ENCODE measurements at places on chromosomes 7 and 10.

GRCh38 chr7:99742737-99743394 lies 7.9 kb upstream of the CYP3A7 start:
- no peak for DNase-seq

DNA sequence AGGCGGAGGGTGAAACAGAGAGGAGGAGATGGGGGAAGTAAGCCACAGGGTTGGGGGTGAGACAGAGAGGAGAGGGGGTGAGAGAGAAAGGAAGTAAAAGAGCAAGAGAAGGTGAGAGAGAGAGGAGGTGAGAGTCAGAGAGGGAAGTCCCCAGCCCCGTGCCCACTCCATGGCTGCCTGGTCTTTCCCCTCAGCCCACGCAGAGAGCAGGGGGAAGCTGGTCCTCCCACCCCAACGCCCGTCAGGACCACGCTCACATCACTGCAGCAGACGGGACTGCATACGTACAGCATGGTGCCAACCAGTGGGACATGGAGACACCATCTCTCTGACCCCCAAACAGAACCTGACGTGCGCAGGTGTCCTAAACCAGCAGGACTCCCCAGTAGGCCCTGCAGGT lies 12.1 kb upstream of the PDGFA start:
- DNase-seq, result no peak

GRCh38 chr7:69801729-69802682 lies 203.7 kb downstream of the AUTS2 start:
- no peak for DNase-seq

DNA sequence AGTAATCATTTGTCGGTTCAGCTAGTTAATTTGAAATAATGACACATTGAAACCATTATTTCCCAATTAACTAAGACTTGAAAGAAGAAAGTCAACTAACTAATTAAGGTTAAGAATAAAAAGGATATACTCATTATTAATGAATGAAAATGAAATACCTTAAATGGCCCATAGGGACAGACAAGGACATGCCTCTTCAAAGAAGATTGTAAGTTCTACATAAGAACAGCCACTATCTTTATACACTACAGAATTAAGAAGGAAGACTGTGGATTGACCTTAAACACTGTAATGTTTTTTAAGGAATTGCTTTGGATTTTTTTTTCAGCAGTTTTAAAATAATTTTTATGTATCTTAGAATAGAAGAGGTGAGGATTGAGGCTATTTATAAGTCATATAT lies 60.7 kb downstream of the CSTF2T start:
- no peak for DNase-seq

- DNase-seq, result no peak
Measured at GRCh38 chr10:27341001-27341400, 100.4 kb upstream of the ACBD5 start.

GRCh38 chr7:128197589-128197988 lies 43.5 kb upstream of the LEP start:
- no peak for DNase-seq

- DNase-seq, result peak; percentile 83
Measured at GRCh38 chr7:151083071-151083823, at the start of gene TMUB1. Gene TMUB1, minus strand, starts transcription at chr7:151083493. Its CDS starts 930 bp downstream, at chr7:151082563.

GRCh38 chr7:157575777-157576176 lies 239.0 kb downstream of the DNAJB6 start:
- no peak for DNase-seq

DNA sequence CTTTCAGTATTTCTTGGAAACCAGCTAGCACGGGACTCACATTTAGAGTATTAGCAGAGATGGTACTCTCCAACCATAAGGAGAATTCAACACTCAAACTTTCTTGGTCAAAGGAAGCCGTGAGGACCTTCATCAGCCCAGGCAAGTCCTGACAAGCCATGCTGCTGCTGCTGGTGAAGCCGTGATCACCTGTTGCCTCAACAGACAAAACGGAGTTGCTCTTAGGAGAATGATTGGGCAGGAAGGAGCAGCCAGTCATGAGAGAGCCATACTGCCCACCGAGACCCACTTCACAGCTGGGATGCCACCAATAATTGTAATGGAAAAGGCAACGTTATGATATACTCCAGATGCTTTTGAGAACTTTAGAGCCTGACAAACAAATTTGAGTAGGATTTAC lies 60.8 kb upstream of the PLPP4 start:
- DNase-seq, result no peak

- no peak for DNase-seq
Measured at GRCh38 chr7:2640846-2641316, 9.1 kb downstream of the TTYH3 start.

GRCh38 chr10:14219411-14219810 lies 111.3 kb downstream of the FRMD4A start:
- DNase-seq, result no peak

DNA sequence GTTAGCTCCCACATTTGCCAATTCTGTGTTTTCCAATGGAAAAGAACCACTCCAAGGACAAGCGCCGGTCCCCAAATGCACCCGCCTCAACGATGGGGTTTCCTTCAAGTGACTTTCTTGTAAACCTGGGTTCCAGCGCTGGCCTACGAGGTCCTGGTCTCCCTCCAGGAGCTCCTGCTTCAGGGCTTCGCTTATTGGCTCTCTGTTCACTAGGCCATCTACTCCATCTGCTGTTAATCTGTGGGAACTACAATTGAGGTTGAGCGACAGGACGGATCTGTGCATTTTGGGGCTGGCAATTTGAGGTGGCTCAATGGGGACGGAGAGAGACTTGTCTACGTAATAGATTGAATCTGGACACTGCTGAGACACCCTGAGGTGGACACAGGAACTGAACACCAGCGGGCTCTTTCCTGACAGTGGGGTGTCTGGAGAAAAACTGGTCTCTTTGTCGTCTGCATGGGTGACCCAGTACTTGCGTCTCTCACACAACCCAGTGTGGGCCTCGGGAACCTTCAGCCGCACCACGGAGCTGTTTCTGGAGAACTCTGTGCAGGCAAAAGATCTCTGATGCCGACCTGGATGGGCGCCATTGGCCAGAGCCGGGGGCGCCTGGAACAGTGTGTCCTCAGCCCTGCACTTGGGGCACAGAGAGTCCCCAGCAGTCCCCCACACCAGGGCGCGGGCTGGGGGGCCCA lies 115.9 kb upstream of the ADAM12 start:
- DNase-seq, result peak; percentile 78

DNA sequence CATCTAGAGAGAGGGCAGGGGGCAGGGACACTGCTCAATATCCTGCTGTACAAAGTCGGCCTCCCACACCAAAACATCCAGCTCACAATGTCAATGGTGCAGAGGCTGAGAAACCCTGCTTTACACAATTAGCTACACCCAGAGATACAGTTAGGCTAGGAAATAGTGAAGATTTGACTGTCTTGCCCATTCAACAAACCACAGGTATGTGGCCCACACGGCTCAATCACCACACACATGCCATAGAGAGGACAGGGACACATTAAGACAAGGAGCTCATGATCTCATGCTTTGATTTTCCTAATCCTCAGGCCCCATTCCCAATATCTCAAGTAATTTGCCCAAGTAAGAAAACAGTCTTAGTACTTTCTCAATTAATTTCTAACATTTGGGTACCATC lies 110.4 kb downstream of the OSBPL3 start:
- no peak for DNase-seq

- no peak for DNase-seq
Measured at GRCh38 chr7:4028221-4028620, 653.9 kb upstream of the FOXK1 start.

GRCh38 chr7:150481922-150482321 lies 31.5 kb downstream of the GIMAP8 start:
- DNase-seq, result no peak

DNA sequence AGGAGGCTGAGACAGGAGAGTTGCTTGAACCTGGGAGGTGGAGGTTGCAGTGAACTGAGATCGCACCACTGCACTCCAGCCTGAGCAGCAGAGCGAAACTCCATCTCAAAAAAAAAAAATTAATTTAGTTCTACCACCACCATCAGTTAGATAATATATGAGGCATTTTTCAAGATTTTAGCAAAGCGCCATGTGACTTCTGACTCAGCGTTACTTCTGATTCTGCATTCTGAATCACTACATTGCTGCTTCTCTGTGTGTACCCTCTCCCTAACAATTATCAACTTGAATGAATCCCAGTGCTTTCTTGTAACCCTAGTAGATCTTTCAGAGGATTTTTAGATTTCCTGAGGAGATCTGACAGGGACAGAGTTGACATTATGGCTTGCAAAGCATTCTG lies 176.8 kb upstream of the SORCS1 start:
- DNase-seq, result no peak

DNA sequence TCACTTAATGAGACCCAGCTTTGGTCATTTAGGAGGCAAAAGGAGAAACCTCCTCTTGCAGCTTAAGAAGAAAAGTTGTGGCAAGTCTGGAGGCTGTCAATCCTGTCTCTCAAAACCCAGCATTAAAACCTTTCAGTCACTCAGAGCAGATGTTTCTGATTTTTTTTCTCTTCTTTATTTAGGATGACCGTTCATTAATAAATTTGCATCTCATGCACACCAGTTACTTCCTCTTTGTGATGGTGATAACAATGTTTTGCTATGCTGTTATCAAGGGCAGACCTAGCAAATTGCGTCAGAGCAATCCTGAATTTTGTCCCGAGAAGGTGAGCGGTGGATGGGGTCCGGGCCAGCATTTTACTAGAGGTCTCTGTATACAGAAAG lies 32.0 kb downstream of the TMEM248 start:
- DNase-seq, result no peak

DNA sequence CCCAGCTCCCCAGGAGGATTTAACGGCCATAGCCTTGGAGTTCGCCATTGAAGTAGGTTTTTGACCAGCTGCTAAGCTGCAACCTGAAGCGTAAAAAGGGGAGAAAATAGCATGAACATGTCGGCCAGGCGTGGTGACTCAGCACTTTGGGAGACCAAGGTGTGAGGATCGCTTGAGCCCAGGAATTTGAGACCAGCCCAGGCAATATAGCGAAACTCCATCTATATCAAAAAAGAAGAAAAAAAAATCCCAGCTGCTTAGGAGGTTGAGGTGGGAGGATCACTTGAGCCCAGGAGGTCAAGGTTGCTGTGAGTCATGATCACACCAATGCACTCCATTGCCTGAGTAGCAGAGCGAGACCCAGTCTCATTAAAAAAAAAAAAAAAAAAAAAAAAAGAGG lies 32.2 kb upstream of the MCU start:
- no peak for DNase-seq

- DNase-seq, result no peak
Measured at GRCh38 chr10:17651896-17652295, 7.9 kb downstream of the STAM start.

DNA sequence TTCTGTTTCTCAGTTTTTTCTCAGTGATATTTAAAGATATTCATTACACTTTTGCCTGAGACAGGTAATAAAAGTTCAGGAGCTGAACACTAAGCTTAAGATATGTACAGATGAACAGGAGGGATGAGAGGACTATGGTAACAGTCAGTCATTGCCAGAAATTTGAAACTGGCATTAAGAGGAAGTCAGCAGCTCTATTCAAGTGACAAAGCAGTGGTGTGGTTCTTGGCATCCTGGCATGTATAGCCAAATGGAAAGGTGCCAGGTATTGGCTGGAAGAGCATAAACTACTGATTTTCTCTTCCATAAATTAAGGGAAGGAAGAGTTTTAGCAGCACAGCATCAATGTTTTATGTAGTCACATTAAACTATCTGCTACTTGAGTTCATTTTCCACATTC lies 22.7 kb downstream of the HOXA1 start:
- no peak for DNase-seq

DNA sequence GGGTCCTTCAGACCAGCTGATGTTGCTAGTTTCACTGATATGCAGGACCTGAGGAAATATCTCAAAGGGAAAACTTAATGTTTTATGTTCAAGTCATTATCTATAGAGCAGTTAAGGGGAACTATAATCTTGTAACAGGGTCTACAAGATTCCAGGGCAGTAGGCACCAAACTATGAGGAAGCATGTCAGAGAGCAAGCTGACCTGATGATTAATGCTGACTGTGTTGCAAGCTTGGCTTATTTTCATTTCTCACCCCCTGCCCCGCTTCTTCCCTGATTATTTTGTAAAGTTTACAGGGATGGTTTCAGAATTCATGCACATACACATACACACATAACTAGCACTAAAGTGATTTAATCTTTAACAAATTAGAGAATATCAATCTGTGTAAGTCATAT lies 84.3 kb upstream of the CACNA2D1 start:
- DNase-seq, result no peak

GRCh38 chr7:124992851-124993562 lies 63.4 kb upstream of the POT1 start:
- DNase-seq, result no peak

DNA sequence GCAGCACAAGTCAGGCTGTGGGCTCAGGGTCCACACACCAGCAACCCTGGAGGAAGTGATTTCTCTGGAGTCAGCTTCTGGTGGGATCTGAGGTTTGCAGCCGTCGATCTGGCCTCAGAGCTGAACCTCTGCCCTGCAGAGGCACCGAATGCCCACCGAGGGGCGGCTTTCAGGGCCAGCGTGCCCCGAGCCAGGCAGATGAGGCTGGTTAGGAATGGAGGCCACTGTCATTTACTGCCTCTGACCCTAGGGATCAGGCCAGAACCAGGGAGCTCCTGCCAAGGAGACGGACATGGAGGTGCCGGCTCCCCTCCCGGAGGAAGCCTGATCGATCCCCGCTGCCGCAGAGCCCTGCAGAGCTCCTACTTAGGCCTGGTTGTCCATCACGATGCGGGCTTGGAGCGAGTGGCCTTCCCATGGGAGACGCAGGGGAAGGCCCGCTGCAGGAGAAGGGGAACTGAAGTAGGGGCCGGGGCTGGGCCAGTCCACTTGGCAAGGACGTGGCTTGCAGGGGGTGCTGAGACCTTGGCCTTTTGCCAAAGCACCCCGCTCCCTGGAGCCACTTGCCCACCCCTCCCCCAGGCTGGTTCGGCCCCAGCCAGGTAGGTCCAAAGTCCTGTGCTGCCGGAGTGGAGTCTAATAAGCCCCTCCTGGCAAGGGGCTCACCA lies 19.6 kb upstream of the ELFN1 start:
- DNase-seq, result no peak

GRCh38 chr7:108455998-108456677 lies at the start of gene NRCAM:
Gene NRCAM, minus strand, starts transcription at chr7:108456436. Its CDS starts 216,372 bp downstream, at chr7:108240064.
- peak; percentile 83 for DNase-seq

GRCh38 chr10:113133497-113134115 lies 183.6 kb downstream of the TCF7L2 start:
- peak; percentile 70 for DNase-seq

DNA sequence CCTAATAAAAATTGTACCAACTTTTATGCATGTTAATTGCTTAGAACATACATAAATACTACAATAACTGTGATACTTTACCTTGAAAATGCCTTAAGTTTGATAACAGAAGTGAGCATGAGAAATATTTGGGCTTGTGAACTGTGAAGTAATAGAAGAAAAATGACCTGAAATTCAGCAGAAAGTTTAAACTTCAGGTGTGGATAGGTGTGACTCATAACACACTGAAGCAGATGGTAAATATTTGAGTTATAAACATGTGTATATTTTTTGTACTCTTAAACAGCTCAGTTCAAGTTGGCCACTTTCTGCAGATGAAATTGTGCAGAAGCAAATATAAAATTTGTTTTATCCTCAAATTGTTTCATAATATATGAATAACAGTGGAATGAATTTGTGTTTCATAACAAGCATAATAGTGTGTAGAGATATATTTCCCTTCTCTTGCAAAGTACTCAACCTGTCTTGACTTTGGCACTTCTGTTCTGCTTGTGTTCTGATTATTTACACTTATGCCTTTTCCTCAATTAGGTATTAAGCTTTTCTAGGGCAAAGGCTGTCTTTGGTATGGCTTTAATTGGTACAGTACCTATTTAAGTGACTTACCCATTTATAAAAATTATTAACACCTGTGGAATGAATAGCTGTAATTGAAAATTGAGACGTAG lies 122.4 kb downstream of the PRKG1 start:
- no peak for DNase-seq

- no peak for DNase-seq
Measured at GRCh38 chr10:37680716-37681616, 176.4 kb downstream of the ZNF248 start.

Data from tongue (tissue), 3 donors.